ENCODE measurements at places on chromosomes 3 and 15.

GRCh38 chr3:132568422-132568821 lies 28.6 kb upstream of the ACKR4 start:
- DNase-seq: no peak

- DNase-seq: no peak
Measured at GRCh38 chr3:119809249-119810017, 27.5 kb downstream of the NR1I2 start.

- DNase-seq: no peak
Measured at GRCh38 chr15:80967451-80967850, 22.2 kb downstream of the MESD start.

GRCh38 chr15:62715946-62716345 lies 326.6 kb upstream of the TPM1 start:
- no peak for DNase-seq

GRCh38 chr15:58203537-58203936 lies 65.4 kb downstream of the AQP9 start:
- DNase-seq: no peak

GRCh38 chr15:96914081-96914480 lies 583.6 kb downstream of the NR2F2 start:
- no peak for DNase-seq

GRCh38 chr3:153970741-153971347 lies 150.3 kb upstream of the ARHGEF26 start:
- no peak for DNase-seq

DNA sequence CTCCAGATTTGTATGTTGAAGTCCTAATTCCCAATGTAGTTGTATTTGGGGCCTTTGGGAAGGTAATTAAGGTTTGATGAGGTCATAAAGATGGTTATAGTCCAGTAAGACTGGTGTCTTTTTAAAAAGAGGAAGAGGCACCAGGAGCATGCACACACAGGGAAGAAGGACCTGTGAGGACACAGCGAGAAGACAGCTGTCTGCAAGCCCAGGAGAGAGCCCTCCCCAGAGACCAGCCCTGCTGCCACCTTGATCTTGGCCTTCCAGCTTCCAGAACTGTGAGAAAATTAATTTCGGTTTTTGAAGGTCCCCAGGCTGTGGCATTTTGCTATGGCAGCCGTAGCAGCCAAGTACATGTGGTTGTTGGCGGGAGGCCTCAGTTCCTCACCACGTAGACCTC lies 32.8 kb upstream of the TSEN2 start:
- no peak for DNase-seq

GRCh38 chr3:184582646-184583577 lies 21.3 kb downstream of the EPHB3 start:
- DNase-seq: no peak

DNA sequence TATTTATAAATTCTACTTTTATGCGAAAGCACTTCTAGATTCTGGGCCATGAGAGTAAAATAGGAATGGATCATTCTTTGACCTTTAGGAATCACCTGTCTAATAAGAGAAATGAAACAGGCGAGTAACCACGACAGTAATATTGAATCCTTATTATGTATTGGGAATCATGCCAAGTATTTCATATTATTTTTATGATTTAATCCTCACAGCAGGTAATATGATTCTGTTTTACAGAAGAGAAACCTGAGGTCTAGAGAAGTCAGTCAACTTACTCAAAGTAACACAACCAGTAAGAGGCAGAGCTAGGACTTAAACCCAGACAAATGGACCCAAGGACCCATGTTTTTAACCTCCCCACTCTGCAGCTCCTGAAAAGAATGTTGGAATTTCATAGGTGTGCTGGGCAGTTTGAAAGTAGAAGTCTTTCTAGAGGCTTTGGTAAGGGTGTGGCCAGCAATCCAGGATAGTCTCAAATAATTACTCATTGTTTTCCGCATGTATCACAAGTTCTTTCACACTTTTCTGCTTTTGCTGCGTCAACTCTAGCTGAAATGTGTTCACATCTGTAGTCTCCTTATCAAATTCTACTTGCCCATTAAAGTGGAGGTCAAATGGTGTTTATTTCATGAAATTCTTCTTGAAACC lies 181.7 kb downstream of the TPRG1 start:
- no peak for DNase-seq

DNA sequence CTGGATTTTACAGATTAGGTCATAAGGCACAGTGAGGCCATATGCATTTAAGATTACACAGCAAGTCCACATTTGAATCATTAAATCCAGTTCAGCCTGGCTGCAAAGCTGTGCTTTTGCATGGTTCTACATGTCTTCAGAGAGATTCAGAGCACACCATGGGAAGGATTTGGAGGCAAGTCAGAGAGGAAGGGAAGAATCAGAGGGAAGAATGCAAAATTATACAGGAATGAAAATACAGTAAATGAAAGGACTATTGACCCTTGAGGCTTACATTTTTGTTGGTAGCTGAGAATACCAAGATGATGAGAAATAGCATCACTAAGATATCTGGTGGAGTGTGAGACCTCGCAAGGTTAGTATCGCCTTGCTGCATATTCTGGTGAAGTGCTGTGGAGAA lies 13.9 kb downstream of the FILIP1L start:
- no peak for DNase-seq

GRCh38 chr3:108295421-108296175 lies 750 bp upstream of the HHLA2 start:
- no peak for DNase-seq

GRCh38 chr3:123586131-123586530 lies 1.3 kb upstream of the HACD2 start:
- no peak for DNase-seq

DNA sequence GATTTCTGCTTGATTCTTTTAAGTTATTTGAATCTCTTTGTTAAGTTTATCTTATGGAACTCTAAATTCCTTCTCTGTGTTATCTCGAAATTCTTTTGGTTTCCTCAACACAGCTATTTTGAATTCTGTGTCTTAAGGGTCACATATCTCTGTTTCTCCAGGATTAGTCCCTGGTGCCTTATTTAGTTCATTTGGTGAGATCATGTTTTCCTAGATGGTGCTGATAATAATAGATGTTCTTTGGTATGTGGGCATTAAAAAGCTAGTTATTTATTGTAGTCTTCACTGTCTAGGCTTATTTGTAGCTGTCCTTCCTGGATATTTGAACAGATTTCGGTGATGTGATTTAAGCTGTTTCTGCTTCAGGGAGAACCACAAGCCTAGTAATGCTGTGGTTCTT lies 615.6 kb upstream of the NECTIN3 start:
- DNase-seq: no peak

GRCh38 chr15:63446255-63446654 lies 58.1 kb upstream of the USP3 start:
- DNase-seq: no peak

DNA sequence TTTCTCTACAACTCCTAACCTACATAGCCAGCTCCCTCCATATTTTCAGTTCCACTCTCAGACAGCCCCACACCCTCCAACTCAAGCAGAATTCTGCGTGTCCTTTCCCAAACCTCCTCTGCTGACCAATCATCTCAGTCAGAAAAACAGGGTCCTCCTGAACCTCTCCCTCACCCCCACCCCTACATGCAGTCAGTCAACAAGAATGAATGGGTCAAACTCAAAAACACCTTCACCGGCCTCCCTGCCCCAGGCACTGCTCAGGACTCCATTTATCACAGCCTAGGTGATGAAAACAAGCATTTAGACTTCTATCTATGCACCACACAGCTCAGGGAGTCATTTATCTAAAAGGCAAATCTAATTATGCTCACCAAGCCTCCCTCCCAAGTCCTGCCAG lies 32.4 kb downstream of the MYL3 start:
- DNase-seq: no peak

GRCh38 chr3:197512691-197513571 lies 42.8 kb downstream of the BDH1 start:
- no peak for DNase-seq

DNA sequence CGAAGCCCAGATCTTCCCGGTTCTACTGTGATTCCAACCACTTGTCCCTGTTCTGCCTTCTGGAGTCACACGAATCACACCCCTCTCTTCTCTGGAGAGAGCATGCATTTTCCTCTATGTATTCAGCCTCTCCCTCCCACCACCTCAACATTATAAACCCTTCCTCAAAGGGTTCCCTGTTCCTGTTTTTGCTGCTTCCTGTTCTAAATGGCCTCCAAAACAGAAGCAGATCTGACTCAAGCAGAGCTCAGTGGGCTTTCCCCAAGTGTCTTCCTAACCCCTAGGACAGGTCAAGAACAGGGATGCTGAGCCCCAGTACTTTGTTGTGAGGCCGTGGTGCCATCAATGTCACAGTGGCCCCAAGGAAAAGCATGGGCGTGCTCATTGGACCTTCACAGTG lies 75.7 kb upstream of the ARNT2 start:
- no peak for DNase-seq

- DNase-seq: no peak
Measured at GRCh38 chr15:29433050-29433318, 163.4 kb upstream of the NSMCE3 start.

GRCh38 chr3:50219285-50219684 lies 14.2 kb downstream of the SLC38A3 start:
- no peak for DNase-seq

DNA sequence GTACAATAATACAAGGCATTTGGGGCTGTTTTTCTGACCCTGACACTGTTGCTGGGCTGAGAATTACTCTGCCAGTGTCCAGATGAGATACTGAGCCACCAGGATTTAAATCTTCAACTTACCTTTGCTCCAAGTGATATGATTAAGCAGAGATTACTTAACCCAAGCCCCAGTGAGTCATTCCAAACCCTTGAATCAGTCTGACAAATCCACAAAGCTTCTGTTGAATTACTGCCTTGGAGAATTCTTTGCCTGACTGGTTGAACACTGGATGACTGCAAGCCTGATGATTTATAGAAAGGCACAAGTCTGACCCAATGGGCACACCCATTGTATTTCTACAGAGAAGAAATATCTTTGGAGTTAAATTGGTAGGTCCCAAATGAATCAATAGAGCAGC lies 88.2 kb upstream of the TSC22D2 start:
- DNase-seq: no peak

GRCh38 chr3:190486533-190486864 lies 27.4 kb upstream of the IL1RAP start:
- DNase-seq: no peak

GRCh38 chr3:150697646-150698045 lies 6.1 kb downstream of the ERICH6 start:
- no peak for DNase-seq

- DNase-seq: no peak
Measured at GRCh38 chr15:83842281-83842680, 188.4 kb downstream of the ADAMTSL3 start.

DNA sequence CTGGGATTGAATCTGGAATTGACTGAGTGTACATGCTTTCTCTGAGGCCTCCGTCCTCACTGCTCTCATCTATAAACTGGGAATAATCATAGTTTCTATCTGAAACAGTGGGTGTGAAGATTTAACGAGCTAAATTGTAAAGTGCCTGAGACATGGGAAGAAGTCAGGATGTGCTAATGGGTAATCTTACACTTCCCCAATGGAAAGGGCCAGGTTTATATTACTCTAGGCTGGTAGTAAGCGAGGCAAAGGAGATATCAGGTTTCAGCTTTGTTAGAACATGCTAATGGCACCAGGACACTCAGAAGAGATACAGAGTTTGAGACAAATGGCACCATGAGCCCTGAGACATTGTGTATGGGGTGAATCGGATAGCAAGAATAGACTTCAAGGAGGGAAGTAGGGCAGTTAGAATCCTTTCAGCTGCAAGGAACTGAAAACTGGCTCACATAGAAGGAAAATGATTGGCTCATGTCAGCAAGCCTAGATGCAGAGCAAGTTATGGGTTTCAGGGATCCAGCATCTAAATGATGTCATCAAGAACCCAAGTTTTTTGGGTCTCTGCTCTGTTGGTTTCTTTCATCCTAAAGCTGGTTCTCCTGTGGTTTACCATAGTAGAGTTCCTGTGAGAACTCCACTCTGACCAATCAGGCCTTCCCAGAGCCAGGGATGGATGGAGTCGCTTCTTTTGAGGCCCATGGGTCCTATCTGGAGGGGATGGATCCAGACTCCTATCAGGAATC lies 21.8 kb downstream of the FLNB start:
- DNase-seq: no peak

DNA sequence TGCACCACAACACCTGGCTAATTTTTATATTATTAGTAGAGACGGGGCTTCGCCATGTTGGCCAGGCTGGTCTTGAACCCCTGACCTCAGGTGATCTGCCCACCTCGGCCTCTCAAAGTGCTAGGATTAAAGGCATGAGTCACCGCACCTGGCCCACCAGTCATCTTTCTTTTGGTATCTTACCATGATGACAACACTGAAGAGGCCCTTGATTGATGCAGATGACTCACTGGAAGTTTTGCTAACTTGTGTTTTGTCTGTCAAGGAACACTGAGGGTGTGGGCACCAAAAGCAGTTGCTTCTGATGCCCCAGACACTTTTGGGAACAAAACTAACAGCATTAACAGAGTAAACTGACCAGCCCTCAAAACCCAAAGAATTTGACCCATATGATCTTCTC lies 88.3 kb downstream of the MYO5A start:
- DNase-seq: no peak

DNA sequence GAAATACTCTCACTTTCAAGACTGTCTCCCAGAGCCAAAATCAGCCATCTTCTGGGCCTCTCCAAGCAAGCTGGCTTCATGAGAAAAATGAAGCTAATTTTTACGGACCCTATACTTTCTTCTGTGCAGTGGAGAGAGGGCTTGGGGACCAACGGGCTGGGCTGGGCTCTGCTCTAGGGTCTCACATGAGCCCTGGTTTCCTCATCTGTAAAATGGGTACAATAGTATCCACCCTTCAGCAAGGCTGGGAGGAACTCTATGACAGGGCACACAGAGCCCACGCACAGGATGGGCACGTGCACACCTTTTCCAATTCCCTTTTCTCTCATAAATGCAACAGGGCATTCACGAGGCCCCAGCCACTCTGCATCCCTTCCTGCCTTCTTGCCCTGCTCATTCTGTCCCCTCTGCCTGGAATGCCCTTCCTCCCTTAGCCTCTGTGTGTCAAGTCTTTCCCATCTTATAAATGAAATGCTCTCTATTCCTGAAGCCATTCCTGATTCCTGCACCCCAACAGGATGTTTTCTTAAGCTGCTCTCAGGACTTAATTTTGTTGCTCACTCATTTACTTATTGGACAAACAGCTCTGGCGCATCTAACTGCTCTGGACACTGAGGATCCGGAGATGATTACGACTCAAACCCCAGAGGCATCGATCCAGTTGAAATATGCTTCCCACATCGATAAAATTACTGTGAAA lies 32.9 kb upstream of the SEC13 start:
- no peak for DNase-seq

DNA sequence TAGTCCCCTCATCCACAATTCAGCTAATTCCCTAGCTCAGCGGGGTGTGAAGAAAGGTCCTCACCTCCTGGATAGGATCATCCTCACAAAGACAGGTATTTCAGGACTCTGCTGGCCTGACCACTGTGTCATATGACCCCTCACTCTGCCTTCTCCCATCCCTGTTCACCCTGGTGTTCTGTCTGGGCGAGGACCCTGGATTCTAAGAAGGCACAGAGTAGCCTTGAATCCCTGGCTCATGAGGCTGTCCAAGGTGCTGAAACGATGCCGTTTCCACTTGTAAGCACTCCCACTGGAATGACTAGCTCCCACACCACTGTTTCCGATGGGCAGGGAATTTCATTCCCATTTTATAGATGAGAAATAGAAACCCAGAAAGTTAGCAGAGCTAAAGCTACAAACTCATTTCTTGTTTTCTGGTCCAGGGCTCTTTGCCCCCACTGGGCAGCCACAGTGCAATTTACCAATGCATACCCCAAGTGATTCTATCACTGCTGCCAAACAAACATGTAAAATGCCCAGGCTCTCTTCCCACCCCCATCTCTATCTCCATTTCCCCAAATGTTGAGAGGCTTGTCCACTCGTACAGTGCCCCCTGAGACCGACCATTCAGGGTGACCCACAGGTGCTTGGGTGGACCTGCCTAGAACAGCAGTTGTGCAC lies 83.2 kb downstream of the RAB11A start:
- no peak for DNase-seq

Data from activated T-helper 1 cell treated with anti-CD3 and anti-CD28 coated beads, Interleukin-2, amount 50 U/mL, for 16 hours (primary cell).